ENCODE measurements at places on chromosomes 3 and 15.
A peak's percentile ranks its signal among the peaks of the same experiment; 100 is the strongest.

- H3K36me3 ChIP-seq = no peaks in the 10 kb centered on the region
- DNase-seq = no peak
- H3K4me3 ChIP-seq = no peak overlapping the region
These were observed 859.4 kb upstream of the NR2F2 start for GRCh38 chr15:95470997-95471689.

DNA sequence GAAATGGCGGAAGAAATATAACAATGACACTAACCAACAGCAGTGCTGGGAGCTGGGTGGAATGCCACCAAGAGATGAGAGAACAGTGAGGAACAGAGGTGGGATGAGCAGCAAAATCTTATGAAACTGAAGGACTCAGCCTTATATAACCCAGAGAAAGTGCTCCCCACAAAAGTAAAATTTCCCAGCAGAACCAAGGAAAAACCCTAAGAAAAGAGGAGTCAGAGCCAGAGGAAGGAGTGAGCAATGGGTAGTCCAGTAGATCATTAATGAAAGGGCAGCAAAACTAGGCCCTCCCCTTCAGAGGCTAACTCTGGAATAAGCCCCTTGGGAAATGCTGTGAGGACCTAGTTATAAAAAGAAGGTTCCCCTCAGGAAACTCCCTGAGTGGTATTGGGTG is 24.7 kb upstream of the UBE2E1 start:
- no peak for DNase-seq
- H3K27ac ChIP-seq = no peak overlapping the region
- no peaks in the 10 kb centered on the region for H3K36me3 ChIP-seq
- no peaks in the 10 kb centered on the region for H3K4me1 ChIP-seq

- H3K27ac ChIP-seq = no peak overlapping the region
- H3K4me1 ChIP-seq = peaks cover 45% of the 10 kb centered on the region
- peak overlapping the region; percentile 83 for H3K4me3 ChIP-seq
- no peaks in the 10 kb centered on the region for H3K27me3 ChIP-seq
- peaks cover 5% of the 10 kb centered on the region for H3K36me3 ChIP-seq
These were observed 1.1 kb upstream of the ZNF639 start for GRCh38 chr3:179321668-179322285.

DNA sequence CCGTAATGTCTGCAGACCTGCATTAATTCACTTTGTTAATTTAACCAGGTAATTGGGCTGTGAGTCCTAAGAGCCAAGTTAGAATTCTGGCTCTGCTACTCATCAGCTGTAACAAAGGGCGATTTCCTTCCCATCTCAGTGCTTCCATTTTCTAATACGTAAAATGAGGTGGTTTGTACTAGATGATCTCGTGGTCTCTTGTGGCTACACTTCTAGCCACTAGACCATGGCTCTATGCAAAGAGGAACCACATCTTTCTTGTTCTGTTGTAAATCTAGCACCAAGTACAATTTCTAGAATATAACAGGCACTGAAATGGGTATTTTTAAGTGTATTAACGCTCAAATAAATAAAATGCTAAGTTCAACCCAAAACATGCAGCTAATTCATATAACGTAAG is 174.4 kb upstream of the THBS1 start:
- H3K4me1 ChIP-seq = peaks cover 5% of the 10 kb centered on the region
- H3K27me3 ChIP-seq = peaks cover 8% of the 10 kb centered on the region
- no peaks in the 10 kb centered on the region for H3K36me3 ChIP-seq
- H3K4me3 ChIP-seq = no peak overlapping the region

GRCh38 chr3:141266797-141267555 is 35.4 kb downstream of the PXYLP1 start:
- peaks cover 50% of the 10 kb centered on the region for H3K4me1 ChIP-seq
- no peaks in the 10 kb centered on the region for H3K27me3 ChIP-seq
- H3K36me3 ChIP-seq = no peaks in the 10 kb centered on the region

DNA sequence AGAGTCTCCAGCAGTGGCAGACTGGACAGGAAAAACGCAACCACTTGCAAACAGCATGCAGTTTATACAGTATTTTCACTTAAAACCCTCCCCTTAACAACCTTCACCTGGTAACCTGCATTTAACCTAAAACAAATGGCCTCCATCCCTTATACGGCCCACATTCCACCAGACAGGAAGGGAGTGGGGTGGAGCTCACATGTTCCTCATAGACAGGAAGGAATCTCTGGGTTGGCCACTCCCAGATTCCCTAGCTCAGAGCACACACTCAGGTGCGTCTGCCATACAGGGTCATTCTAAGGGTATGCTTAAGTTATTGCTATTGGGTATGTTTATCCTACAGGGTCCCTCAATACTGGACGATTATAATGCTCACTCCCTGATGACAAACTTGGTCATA is 16.8 kb upstream of the ABHD2 start:
- H3K27me3 ChIP-seq = peaks cover 7% of the 10 kb centered on the region
- H3K27ac ChIP-seq = no peak overlapping the region
- no peak for DNase-seq
- peaks cover 11% of the 10 kb centered on the region for H3K36me3 ChIP-seq
- H3K4me1 ChIP-seq = peaks cover 43% of the 10 kb centered on the region

DNA sequence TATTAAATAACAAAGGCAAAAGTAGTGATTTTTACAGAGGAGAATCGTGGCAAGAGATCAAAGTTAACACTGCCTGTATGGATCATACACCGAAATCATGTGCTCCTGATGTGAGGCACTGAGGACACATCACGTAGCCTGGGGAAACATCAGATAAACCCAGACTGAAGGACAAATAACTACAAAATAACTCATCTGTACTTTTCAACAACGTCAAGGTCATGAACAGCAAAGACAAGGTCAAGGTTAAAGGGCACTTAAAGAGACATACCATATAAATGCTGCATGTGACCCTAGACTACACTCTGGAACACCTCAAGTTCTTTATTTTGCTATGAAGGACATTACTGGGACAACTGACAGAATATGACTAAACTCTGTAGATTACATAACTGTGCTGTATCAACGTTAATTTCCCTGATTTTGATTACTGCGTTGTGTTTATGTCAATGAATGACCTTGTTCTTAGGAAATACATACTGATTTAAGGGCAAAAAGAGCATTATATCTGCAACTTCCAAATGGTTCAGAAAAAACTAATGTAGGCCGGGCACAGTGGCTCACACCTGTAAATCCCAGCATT is 48.1 kb downstream of the CHSY1 start:
- DNase-seq = no peak
- H3K4me3 ChIP-seq = peak overlapping the region; percentile 92
- H3K27me3 ChIP-seq = no peaks in the 10 kb centered on the region
- H3K36me3 ChIP-seq = peaks cover 10% of the 10 kb centered on the region
- H3K27ac ChIP-seq = peak overlapping the region; percentile 98

DNA sequence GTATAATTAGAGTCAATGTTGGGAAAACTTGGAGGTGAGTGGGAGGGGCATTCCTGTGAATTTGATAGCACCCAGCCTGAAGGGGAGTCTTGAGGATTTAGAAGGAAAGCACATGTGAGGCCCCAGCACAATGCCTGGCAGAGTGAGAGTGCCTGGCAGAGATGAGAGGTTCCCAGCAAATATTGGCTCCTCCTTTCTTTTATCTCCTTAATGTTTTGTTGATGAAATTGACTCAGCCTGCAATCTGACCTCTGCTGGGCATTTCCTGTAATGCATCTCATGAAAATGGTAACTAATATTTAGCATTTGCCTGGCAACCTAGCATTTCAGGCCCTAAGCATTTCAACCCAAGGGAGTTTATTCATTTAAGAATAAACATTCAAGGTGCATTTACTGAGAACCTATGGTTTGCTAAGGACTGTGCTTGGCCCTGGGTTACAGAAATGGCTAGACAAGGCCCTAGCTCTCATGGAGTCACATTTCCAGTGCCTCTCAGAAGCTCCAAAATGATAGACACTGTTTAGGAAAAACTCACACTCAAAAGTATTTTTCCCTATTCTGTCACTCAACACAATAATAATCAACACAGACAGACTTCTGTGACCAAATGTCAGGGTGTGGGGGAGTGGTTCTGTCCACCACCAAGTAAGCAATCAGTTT is 19.0 kb downstream of the PDHB start:
- H3K27ac ChIP-seq = no peak overlapping the region
- peak; percentile 47 for DNase-seq
- no peak overlapping the region for H3K4me3 ChIP-seq
- H3K36me3 ChIP-seq = peaks cover 3% of the 10 kb centered on the region

GRCh38 chr3:101861789-101862415 is 12.6 kb downstream of the NFKBIZ start:
- DNase-seq = no peak
- no peaks in the 10 kb centered on the region for H3K27me3 ChIP-seq
- no peak overlapping the region for H3K4me3 ChIP-seq
- peaks cover 66% of the 10 kb centered on the region for H3K4me1 ChIP-seq
- peaks cover 23% of the 10 kb centered on the region for H3K36me3 ChIP-seq

- no peak overlapping the region for H3K4me3 ChIP-seq
- no peak overlapping the region for H3K27ac ChIP-seq
- no peaks in the 10 kb centered on the region for H3K27me3 ChIP-seq
- H3K36me3 ChIP-seq = peaks cover 13% of the 10 kb centered on the region
- H3K4me1 ChIP-seq = peaks cover 14% of the 10 kb centered on the region
- DNase-seq = peak; percentile 6
These were observed 52.9 kb downstream of the RYK start for GRCh38 chr3:134197681-134198261.

DNA sequence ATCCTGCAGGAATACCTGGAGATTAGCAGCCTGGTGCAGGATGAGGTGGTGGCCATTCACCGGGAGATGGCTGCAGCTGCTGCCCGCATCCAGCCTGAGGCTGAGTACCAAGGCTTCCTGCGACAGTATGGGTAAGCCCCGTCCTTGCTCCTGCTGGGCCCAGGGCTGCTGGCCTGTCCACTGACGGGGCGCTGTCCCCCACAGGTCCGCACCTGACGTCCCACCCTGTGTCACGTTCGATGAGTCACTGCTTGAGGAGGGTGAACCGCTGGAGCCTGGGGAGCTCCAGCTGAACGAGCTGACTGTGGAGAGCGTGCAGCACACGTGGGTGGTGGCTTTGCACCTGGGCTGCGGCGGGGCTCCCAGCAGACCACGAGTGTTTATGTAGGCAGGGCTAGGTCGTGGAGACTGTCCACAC is 5.0 kb downstream of the FES start:
- no peaks in the 10 kb centered on the region for H3K27me3 ChIP-seq
- no peak for DNase-seq
- peaks cover 24% of the 10 kb centered on the region for H3K4me1 ChIP-seq

DNA sequence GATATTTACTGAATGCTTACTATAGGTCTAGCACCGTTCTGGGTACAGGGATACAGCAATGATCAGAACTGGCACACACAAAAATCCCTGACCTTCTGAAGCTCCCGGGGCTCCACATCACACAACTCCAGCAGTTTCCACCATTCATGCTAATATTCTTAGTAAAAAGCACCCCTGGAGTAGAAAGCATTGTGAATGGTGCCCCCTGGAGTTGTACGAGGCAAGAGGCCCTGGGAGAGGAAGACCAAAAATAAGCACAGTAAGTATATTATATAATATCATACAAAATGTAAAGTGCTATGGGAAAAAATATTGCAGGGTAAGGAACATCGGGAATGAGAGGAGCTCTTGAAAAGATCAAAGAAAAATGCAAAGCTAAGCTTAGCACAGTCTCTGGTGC is 790 bp upstream of the SRGAP3 start:
- H3K4me1 ChIP-seq = peaks cover 25% of the 10 kb centered on the region
- H3K27ac ChIP-seq = no peak overlapping the region
- H3K4me3 ChIP-seq = no peak overlapping the region
- H3K36me3 ChIP-seq = no peaks in the 10 kb centered on the region

DNA sequence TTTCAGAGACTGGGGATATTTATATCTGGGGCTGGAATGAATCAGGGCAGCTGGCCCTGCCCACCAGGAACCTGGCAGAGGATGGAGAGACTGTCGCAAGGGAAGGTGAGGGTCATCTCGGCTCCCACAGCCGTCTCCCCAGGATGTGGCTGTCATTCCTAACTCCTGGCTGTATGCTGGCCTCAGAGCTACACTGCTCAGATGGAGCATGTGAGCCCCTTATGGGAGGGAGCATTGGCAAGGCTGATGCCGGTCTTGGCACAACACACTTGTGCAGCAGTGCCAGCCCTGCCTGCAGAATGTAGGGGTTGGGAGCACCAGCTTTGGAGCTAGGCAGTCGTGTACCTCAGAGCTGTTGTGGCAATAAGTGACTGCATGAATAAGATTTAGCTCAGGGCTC is 5.2 kb downstream of the RCCD1 start:
- H3K4me1 ChIP-seq = no peaks in the 10 kb centered on the region
- peaks cover 25% of the 10 kb centered on the region for H3K36me3 ChIP-seq
- no peak overlapping the region for H3K4me3 ChIP-seq
- no peaks in the 10 kb centered on the region for H3K27me3 ChIP-seq
- no peak for DNase-seq

DNA sequence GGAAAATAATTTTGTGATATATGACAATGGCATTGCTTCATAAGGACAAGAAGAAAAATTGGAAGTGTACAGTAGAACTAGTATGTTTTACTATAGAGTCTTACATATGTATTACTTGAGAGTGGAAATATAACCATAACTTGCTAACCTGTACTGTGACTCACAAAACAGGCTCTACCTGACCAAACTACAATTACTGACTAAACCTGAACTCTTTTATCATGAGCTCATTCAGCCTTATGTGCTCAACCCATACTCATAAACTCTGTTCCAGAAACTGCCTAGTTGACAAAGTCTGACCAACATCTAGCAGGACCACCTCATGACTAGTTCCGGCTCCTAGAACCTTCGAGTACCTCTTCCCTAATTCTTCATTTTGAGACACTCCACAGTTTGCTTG is 6.3 kb downstream of the CDIN1 start:
- H3K4me1 ChIP-seq = peaks cover 17% of the 10 kb centered on the region
- no peak overlapping the region for H3K4me3 ChIP-seq
- H3K36me3 ChIP-seq = no peaks in the 10 kb centered on the region

- H3K27me3 ChIP-seq = no peaks in the 10 kb centered on the region
- H3K4me1 ChIP-seq = no peaks in the 10 kb centered on the region
- DNase-seq = no peak
- no peaks in the 10 kb centered on the region for H3K36me3 ChIP-seq
- no peak overlapping the region for H3K4me3 ChIP-seq
These were observed 7.4 kb downstream of the KLF15 start for GRCh38 chr3:126349611-126350501.

GRCh38 chr3:198046120-198046857 is 86.3 kb downstream of the LMLN start:
- no peak overlapping the region for H3K27ac ChIP-seq
- no peaks in the 10 kb centered on the region for H3K36me3 ChIP-seq
- H3K4me3 ChIP-seq = no peak overlapping the region
- no peak for DNase-seq

DNA sequence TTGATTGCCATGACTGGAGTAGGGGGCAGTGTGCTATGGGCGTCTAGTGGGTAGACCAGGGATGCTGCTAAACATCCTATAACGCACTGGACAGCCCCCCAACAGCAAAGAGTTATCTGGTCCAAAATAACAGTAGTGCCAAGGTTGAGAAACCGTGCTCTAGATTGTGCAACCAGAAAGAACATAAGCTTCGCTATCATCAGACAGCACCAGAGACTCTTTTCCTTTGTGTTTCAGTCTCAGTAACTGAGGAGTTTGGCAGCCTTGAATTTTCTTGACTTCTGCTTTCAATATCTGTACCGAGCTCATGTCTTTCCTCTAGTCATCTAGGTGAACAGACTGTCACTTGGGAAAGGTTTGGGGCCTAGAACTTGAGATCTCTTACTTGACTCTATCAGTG is 8.8 kb downstream of the ARID3B start:
- no peak overlapping the region for H3K27ac ChIP-seq
- no peak for DNase-seq
- no peaks in the 10 kb centered on the region for H3K27me3 ChIP-seq
- H3K4me3 ChIP-seq = no peak overlapping the region

GRCh38 chr3:65334045-65334665 is 646.4 kb upstream of the ADAMTS9 start:
- no peak for DNase-seq
- H3K4me1 ChIP-seq = no peaks in the 10 kb centered on the region
- H3K4me3 ChIP-seq = no peak overlapping the region
- H3K27ac ChIP-seq = no peak overlapping the region
- no peaks in the 10 kb centered on the region for H3K27me3 ChIP-seq
